ENCODE measurements at places on chromosomes 3 and 15. TPM values are rescaled to one million over a fixed set of nuclear protein-coding genes. Genes with fewer than 3 reads are reported as not detected.

SETD2 gene
- total RNA-seq = 33.0 TPM

TGM4 gene
- total RNA-seq = not detected

- no peak for DNase-seq
Observed at GRCh38 chr3:40208251-40208650, 101.3 kb upstream of the EIF1B start.

- no peak for DNase-seq
Observed at GRCh38 chr3:114081037-114081436, 24.5 kb downstream of the QTRT2 start.

DNA sequence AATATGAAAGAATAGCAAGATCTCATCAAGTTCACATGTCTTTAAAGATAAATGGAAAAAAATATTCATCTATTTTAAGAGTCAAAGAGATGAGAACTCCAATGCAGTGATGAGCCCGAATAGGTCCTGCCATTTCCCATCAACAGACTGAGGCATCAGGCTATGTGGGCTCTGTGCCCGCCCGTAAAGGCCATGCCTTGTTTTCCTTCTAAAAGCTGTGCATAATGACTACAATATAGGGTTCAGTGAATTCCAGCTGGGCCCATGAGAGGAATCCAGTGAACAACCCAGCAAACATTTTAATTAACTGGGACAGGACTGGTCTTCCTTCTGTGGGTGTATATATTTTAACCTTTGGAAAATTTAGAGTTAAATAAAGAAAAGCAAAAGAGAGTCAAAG lies 44.6 kb downstream of the RASGRP1 start:
- DNase-seq = no peak

GRCh38 chr15:88247914-88248313 lies 8.6 kb downstream of the NTRK3 start:
- no peak for DNase-seq

All from HCT116 (cell line).